ENCODE measurements at places on chromosomes 12 and 14.

DNA sequence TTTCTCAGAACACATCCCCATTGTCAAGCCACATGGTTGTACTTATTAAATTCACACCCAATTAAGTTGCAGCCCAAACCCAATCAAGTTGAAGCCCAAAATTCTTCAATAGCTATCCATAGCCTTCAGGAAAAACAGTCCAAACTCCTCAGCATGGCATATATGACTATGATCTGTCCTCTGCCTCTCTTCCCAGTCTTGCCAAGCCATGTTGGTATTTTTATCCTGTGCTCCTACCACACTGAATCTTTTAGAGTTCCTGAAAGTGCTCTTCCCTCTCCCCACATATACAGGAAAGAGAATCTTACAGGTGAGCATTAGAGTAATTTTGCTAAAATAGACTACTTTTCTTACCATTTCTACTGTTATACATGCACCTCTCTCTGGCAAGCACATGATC lies 834.9 kb downstream of the RPS29 start:
- no peak for DNase-seq

GRCh38 chr12:47190271-47190750 lies 110.6 kb upstream of the AMIGO2 start:
- DNase-seq, result no peak

DNA sequence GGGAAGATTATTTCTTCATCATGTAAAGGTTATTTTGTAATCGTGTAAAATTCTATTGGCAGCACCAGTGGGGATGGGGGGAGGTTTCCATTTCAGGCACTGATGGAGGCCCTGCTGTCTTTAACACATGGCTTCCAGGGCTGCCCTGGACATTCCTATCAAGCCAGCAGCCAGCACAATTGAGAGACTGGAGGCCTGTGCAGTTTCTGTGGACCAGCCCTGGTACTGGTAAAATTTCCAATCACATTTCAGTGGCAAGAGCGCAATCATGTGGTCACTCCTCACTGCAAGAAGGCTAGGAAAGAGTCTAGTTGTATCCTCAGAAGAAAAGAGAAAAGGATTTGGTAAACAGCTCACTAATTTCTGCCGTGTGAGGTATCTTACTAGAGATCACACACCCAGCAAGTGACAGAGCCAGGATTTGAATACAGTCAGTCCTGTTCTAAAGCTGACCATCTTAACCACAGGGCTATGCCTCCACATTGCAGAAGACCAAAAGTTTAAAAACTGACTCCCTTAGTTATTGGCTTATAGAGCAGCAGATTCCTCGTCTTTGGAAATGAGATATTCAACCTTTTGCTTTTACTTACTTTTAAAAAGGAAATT lies 179.4 kb upstream of the ARHGAP5 start:
- DNase-seq, result no peak

GRCh38 chr14:92470215-92470614 lies 43.4 kb upstream of the RIN3 start:
- no peak for DNase-seq

DNA sequence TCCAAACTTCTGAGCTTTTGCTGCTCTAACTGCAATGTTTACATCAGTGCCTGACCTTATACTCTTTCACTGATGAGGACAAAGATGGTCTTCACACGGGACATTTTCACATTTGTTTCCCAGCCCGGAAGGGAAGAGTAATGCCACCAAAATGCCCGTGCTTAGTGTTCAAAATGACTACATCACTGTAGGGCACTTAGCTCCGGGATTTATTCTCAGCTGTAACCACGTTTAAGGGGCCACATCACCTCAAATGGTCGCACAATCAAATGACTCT lies 2.9 kb downstream of the GSG1 start:
- DNase-seq, result no peak

- no peak for DNase-seq
Measured at GRCh38 chr12:41604830-41605229, 416.7 kb downstream of the PDZRN4 start.

GRCh38 chr12:96510306-96510764 lies 21.0 kb downstream of the CFAP54 start:
- DNase-seq, result no peak

DNA sequence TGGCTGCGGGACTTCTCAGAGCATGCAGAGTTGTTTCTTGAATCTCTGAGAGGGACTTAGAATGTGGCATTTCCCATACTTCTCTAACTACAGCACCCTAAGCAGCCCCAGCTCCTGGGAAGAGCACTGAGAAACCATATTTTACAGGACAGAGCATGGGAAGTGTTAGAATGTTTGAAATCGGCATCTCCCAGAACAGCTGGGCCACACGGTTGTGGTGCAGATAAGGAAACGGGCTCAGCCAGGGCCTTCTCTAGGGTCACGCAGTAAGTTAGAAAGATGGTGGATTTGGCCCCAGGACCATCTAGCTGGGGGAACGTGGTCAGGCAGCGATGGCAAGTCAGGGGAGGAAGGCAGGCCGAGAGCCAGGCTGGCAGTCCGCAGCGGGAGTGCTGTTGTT lies 10.5 kb upstream of the HHIPL1 start:
- no peak for DNase-seq

- DNase-seq, result no peak
Measured at GRCh38 chr14:65318636-65319506, 93.7 kb upstream of the FUT8 start.

DNA sequence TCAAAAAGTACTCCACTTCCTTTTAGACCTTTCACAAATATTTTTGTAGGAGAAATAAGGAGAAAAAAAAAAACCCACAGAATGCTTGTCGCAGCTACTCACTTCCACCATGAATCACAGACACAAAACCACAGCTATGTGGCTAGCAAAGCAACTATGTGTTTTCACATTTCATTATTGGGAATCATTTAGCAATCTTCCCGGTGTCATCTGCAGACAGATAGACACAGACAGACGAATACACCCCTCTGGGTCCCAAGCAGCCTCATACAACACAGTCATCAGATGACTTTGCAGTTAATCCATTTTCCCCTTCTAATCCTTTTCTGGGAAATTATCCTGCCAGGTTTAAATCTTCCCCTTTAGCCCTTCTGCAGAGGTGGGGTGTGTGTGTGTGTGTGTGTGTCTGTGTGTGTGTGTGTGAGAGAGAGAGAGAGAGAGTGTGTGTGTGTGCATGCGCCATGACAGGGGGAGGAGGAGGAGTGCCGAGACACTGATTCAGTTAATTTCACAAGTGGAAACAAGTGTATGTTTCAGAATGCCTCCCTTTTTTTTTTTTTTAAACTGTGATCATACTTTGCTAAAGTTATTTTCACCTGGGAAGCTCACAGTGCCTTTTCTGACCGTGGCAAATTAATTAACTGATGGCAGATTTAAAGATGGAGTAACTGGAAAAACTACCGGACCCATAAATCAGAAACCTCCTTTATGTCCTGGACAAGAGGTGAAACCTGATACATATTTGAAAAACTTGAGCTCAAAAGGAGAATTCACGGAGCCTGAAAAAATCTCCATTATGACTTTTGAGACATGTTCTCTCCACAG lies 39.9 kb downstream of the LTBP2 start:
- DNase-seq, result no peak

GRCh38 chr12:50127546-50127945 lies 15.5 kb downstream of the COX14 start:
- no peak for DNase-seq

DNA sequence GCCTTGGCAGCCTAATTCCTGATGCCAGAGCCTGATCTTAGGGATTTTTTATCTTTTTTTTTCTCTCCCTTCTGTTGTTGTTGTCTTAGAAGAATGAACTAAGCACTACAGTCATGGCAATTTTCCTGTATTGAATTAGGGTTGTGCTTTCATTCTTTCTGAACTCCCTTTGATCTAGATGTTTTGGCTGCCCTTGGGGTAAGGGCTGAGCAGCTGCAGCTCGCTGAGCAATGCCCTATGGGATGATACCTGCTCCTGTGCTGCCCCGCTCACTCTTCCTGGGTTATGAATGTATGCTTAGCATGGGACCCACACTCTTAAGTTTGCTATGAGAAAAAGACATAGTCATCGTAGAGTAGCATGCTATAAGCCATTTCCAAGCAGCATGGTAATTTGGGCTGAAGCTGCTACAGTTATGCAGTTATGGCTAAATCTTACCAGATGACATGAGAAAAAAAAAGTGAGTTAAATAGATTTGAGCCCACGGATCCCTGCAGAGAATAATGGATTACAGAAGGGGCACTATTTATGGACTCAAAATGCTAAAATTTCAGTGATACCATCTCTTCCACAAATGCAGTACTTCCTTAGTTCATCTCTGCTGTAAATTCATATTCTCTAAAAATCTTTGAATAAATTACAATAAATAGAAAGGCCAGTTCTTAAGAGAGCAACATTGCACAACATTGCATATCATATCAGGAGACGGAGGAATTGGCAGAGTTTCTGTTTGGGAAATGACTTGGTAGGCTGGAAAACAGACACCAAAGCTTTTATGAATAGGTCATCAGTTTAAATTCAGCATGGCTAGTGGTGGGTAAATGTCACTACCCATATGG lies 79.2 kb upstream of the PTHLH start:
- DNase-seq, result no peak

DNA sequence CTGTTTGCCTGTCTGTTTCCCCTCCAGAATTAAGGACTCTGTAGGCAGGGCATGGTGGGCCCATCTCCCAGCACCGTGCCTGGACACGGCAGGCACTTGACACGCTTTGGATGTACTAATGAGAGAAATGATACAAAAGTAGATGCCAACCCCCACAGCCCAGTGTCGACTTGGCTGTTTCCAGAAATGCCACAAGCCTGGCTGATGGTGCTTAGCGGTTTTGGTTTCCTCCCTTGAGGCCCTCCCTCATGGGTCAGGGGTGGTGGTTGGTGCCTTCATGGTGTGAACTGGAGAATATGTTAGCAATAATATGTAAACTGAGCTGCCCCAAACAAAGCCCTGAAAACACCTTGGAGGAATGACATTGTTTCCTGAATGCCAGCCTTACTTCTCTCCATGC lies 55.5 kb upstream of the ESRRB start:
- no peak for DNase-seq

DNA sequence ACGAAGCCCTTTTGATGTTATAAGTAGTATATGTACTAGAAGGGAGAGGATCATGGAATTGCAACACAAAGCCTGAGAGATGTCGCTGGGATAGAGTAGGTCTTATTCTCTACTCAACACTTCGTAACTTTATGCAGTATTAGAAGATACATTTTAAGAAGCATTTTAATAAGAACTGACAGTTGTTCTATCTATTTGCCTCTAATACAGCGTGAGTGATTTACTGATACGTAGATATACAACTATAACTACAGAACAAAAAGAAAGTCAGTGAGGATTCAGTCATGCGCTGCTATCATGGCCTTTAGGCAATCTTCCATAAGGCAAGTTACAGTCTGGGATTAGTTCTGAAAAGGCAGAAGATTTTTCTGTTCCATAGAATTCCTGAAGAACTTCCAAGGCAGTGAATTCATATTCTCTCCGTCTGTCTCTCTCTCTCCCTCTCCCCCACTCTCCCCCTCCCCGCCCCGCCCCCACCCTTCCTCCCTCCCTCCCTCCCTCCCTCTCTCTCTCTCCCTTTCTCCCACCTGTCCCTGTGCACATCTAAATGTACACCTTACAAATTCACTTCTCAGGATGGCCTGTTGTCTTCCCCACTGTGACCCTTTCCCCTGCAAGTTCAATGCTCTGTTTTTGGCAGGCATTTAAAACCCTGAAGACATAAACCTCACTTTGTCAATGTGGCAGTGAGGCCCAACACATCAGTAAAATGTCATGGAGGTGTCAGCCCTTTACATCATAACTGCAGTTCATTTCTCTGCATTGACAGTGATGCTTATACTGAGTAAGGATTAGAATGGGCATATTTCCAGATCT lies 470.6 kb downstream of the EGLN3 start:
- no peak for DNase-seq

- no peak for DNase-seq
Measured at GRCh38 chr12:53044052-53044581, 5.7 kb upstream of the TNS2 start.

- DNase-seq, result no peak
Measured at GRCh38 chr12:69642531-69642930, 31.8 kb upstream of the LRRC10 start.

GRCh38 chr14:72420749-72421474 lies 473.0 kb downstream of the DPF3 start:
- peak; percentile 2 for DNase-seq

- DNase-seq, result no peak
Measured at GRCh38 chr12:68633614-68634558, 23.2 kb downstream of the RAP1B start.

DNA sequence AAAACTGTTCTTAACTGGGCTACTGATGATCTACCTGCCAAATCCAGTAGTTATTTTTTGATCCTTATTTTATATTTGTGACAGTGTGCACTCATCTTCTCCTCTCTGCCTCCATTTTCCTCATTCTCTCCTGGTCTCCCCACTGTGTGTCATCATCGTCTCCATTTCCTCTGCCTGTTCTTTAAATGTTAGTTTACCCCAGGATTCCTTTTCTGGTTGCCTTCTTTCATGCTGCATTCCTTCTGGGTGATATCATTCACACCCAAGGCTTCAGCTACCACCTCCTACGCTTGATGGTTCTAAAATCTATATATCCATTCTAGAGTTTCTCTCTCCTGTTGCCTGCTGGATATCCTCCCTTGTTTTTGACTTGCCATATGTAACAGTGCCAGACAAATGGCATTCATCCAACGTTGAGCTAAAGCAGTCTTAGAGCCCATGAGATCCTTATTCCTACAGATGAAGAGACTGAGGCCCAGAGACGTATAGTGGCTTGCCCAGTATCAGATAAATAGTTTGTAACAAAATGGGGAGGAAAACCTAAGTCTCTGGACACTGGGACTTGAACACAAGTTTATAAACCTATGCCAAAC lies 109.5 kb downstream of the DIP2B start:
- no peak for DNase-seq

GRCh38 chr14:89669193-89669592 lies 252.2 kb upstream of the FOXN3 start:
- no peak for DNase-seq

DNA sequence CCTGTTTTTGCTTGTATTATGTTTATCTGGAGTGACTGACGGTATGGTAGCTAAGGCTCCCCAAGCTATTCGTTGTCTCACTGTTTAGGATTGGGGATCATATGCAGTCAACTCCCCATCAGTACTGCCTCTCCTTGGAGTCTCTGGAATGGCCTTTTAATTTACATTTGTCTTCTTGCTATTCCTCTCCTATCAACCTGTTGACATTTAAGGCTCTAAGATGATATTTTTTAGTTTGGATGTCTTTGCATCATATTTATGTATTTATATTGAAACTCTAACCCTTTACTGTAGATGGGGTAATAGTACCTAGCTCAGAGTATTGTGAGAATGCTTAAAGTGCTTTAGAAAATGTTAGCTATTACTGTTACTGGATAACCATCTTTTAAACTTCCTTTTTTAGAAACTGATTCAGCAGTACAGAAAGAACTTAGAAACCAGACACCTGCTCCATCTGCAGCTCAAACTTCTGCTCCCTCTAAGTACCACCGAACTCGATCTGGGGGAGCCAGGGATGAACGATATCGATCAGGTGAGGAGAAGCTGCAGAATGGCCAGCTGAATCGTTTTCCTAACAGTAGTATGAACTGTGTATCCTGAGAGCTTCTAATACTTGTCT lies 123.5 kb upstream of the ATF1 start:
- DNase-seq, result no peak

DNA sequence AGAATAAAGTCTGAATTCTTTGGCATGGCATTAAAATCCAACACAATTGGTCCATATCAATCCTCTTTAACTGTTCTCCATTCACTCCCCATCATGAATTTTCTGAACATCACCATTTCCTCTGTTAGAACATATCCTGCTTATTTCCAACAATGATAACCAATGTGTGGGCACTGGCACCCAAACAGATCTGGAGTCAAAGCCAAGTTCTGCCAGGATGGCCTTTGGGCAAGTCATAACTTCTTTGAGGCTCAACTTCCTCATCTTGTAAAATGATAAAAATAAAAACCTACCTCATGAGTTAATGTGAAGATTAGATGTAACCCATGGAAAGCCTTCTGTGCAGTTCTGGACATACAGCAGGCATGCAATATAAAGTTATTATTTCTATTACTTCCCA lies 12.5 kb downstream of the PAWR start:
- no peak for DNase-seq
